ENCODE measurements at places on chromosomes 1 and 21. TPM values are rescaled to one million over a fixed set of nuclear protein-coding genes. Genes with fewer than 3 reads are reported as not detected.

GRCh38 chr1:53987880-53988279 is 30.1 kb downstream of the LDLRAD1 start:
- DNase-seq = no peak

GRCh38 chr1:153548722-153549688 is at the start of gene S100A3:
Gene S100A3 (minus strand): TSS chr1:153549258. CDS start chr1:153548485, 773 bp downstream.
- DNase-seq = peak; percentile 83

DNA sequence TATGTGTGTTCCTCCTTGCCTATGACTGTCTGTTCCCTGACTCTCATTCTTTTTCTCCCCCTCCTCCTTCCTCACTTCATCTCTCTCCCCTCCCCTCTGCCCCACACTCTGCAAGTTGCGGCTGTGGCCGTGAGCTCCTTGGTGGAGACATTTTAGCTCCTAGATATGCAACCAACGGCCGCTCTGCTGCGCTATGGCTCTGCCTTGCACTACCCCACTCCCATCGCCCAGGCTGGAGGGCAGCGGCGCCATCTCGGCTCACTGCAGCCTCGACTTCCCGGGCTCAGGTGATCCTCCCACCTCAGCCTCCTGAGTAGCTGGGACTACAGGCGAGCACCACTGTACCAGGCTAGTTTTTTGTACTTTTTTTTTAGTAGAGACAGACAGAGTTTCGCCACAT is 5.5 kb downstream of the REG4 start:
- no peak for DNase-seq

- no peak for DNase-seq
These were observed 13.3 kb upstream of the CHI3L2 start for GRCh38 chr1:111214074-111214801.

- DNase-seq = no peak
These were observed 361.3 kb upstream of the C1orf174 start for GRCh38 chr1:4261327-4261726.

DNA sequence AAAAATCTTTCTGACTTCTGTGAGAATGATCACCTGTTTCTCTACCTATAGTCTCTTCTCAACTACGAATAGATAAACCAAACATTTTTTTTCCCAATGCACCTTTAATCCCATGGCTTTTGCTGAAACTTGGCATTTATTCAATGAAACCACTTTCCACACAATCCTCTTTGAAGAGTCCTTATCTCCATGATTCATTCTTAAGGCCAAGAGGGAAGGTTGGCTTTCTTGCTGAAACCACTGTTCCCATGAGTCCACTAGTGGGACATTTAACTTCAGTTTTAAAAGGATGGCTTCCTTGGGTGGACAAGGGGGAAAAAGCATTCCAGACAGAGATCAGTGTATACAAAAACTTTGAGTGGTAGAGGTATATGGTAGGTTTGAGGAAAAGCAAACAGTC is 73.6 kb downstream of the CRB1 start:
- DNase-seq = no peak

DNA sequence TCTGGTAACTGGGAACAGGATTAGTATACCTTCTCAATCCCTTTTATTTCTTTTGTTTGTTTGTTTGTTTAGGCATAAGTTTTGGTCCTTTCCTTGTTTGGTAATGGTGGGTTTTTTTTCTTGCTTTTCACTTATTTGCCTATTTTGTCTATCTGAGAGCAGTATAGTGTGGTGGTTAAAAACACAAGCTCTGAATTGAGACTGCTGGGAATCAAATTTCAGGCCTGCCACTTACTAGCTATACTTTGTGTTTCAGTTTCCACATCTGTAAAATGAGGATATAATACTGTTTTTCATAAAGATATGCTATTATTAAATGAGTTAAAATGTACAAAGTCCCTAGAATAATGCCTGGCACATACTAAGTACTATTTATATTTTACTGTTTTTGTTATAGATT is 81.6 kb upstream of the IVNS1ABP start:
- no peak for DNase-seq

Gene PDIK1L
- total RNA-seq = 5.7 TPM

GRCh38 chr1:152148051-152148450 is 11.0 kb downstream of the RPTN start:
- DNase-seq = no peak
